NB4 (cell line): ENCODE measurements at places on chromosomes 11 and 22.

DNA sequence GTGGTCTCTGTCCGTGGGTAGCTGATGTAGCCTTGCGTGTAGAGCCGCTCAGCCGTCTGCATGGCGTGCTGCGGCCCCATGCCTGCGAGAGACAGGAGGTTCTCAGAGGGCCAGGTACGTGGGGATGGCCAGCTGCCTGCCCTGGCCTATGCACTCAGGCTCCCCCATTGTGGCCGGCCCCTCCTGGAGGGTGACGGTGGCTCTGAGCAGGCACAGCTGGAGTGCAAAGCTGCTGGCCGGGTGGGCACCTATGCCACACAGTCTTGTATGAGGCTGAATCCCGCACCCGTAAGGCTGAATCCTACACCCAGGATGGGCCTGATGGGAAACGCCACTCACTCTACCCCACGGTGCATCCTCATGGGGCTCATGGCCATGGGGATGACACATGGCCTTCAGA is 11.6 kb upstream of the PPM1F start:
- DNase-seq = no peak

- DNase-seq = no peak
These were observed 18.4 kb downstream of the PSMD13 start for GRCh38 chr11:255176-255575.

GRCh38 chr22:49103314-49104059 is 724.2 kb downstream of the BRD1 start:
- DNase-seq = no peak

GRCh38 chr11:85947431-85948272 is 92.5 kb downstream of the CCDC83 start:
- peak; percentile 68 for DNase-seq

DNA sequence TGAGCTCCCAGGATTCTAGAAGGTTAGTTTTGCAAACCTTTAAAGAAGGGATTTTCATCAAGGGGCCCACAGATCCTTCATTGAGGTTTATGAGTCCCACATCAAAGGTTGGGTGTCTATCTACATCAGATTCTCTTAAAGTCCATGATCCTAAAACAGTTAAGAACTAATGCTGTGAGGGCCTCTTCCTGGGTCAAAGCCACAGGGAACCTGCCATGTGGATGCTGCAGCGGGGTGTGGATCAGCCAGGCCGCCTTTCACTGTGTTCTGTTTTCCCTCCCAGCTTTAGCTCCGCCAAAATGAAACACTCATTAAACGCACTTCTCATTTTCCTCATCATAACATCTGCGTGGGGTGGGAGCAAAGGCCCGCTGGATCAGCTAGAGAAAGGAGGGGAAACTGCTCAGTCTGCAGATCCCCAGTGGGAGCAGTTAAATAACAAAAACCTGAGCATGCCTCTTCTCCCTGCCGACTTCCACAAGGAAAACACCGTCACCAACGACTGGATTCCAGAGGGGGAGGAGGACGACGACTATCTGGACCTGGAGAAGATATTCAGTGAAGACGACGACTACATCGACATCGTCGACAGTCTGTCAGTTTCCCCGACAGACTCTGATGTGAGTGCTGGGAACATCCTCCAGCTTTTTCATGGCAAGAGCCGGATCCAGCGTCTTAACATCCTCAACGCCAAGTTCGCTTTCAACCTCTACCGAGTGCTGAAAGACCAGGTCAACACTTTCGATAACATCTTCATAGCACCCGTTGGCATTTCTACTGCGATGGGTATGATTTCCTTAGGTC is 5.3 kb downstream of the SERPIND1 start:
- DNase-seq = no peak

DNA sequence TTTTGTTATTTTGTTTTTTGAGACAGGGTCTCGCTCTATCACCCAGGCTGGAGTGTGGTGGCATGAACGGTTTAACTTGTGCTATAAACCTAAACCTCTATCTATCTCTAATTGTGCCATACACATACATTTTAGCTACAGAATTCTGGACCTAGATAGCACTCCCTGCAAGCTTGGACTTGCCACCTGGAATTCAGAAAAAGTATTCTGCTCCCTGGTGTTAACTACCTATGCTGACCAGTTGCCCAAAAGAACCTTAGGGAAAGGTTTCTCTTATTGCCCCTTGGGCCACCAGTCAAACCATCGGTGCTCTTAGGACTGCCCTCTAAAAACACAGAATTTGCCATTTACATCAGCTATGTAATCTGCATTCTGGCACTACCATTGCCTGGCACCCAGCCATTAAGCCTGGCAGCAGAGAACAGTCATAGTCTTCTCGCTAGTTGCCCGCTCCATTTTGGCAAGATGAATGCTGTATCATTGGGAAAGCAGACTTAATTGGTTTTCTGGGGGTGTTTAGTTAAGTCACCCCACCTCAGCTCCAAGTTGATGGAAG is 55.3 kb downstream of the ETS1 start:
- no peak for DNase-seq

GRCh38 chr22:25112538-25113253 is 87.0 kb upstream of the CRYBB3 start:
- DNase-seq = no peak

GRCh38 chr11:129040934-129041333 is 98.3 kb upstream of the TP53AIP1 start:
- DNase-seq = no peak

DNA sequence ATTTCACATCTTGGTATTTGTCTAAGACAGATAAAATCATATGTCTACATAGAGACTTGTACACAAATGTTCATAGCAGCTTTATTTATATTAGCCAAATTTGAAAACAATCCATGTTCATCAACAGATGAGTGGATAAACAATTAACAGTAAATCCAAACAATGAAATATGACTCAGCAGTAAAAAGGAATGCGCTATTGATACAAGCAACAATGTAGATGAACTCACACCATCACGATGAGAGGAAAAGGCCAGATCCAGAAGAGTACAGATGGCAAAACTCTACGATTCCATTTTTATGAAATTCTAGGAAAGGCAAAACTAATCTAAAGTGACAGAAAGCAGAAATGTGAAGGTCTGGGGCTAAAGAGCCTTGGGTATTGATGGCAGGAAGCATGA is 384.3 kb downstream of the NTM start:
- DNase-seq = no peak
